ENCODE measurements at places on chromosomes 11 and 22.

- DNase-seq: no peak
Measured at GRCh38 chr11:74769055-74769707, 20.5 kb downstream of the RNF169 start.

GRCh38 chr22:28978158-28978557 lies 83.5 kb downstream of the C22orf31 start:
- no peak for DNase-seq

GRCh38 chr11:117426941-117427340 lies 99.3 kb downstream of the CEP164 start:
- no peak for DNase-seq

DNA sequence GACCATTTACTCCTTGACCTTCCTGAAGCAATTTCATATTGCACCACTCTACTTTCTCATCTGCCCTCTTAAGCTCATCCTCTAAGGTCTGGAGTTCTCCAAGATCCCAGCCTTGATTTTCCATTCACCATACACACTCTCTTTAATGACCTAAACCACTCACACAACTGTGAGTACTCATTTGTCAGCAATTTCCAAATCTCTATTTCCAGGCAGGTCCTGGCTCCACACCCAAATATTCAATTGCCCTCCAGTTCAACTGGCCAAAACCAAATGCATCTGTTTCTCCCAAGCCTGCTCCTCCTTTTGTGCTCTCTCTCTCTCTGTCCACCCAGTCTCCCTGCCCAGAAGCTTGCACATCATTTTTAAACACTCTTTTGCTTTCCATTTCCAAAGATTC lies 39.6 kb downstream of the NEU3 start:
- DNase-seq: no peak

DNA sequence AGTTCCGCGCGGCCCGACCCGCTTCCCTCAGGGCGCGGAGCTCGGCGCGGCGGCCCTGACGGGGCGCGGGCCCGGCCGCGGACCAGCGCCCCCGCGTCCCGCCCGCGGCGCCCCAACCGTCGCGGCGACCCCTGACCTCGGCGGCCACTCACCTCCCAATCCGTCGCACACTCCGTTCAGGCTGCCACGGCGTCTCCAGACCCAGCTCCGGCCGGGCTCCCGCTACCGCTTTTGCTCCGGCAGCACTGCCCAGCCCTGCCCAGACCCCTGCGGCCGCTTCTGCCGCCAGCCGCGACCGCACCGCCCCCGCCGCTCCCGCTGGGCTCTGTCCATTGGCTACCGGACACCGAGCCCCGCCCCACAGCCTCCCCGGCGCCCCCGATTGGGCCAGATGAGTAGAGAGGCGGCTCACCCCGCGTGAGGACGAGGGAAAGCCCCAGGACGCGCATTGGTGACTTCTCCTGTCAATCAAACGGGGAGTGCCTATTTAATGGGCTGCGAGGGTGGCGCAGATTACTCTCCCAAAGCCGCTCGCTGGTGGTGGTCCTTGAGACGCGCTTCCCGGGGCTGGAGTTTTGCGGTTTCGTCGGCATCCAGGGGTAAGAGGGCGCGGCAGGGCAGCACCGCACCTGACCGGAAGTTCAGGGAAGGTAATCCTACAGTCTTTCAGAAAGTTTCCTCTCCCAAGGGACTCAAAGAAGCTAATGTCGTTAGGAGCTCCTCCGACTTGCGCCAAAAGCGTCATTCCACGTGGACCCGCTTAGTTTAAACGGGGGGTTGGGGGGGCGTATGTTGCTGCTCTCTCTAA lies at the start of gene PACSIN2:
PACSIN2 (minus strand) TSS at position 281 of the 808 bp plus-strand sequence. CDS start 103,069 bp downstream, outside the sequence.
- peak; percentile 96 for DNase-seq

- no peak for DNase-seq
Measured at GRCh38 chr11:1659506-1659905, 29.9 kb downstream of the KRTAP5-5 start.

DNA sequence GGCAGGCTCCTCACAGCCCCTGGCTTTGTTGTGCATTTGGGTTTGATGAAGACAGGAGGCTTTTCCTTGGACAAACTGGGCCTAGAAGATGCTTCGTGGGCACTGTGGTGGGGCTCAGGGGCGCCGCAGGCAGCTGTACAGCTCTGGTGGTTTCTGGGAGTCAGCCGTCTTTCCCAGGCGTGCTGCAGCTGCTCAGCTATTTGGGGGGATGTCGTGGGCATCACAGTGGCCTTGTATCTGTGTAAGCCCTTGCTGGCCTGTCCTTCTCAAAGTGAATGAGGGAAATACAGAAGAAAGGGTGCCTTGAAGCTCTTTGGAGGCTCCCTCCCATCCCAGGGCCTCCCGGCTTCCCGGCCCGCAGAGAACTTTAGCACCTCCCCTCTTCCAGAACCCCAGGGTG lies 89.5 kb downstream of the TBC1D22A start:
- DNase-seq: no peak

- no peak for DNase-seq
Measured at GRCh38 chr11:63564056-63564774, 1.0 kb upstream of the PLAAT2 start.

GRCh38 chr11:93903989-93904388 lies 53.6 kb upstream of the VSTM5 start:
- no peak for DNase-seq

- DNase-seq: no peak
Measured at GRCh38 chr11:79939111-79939510, 498.3 kb upstream of the TENM4 start.

DNA sequence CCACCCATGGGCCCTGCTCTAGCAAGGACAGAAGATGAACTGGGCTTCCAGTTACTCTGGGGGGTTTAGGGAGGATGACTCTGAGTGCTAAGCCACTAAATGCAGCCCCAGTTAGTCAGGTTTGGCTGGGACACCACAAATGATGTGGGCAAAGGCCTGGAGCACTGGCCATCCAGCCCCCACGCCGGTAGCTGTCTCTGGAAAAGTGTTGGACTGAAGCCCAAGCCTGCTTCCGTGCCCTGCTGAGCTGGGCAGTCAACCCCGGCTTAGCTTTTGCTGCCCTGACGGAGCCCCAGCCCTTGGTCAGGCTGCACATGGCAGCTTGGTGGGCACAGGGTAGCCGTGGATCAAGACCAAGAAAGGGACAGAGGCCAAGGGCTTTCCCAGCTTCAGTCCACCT lies 5.7 kb upstream of the GSTP1 start:
- DNase-seq: no peak

- no peak for DNase-seq
Measured at GRCh38 chr11:32326522-32326921, 108.8 kb downstream of the WT1 start.

DNA sequence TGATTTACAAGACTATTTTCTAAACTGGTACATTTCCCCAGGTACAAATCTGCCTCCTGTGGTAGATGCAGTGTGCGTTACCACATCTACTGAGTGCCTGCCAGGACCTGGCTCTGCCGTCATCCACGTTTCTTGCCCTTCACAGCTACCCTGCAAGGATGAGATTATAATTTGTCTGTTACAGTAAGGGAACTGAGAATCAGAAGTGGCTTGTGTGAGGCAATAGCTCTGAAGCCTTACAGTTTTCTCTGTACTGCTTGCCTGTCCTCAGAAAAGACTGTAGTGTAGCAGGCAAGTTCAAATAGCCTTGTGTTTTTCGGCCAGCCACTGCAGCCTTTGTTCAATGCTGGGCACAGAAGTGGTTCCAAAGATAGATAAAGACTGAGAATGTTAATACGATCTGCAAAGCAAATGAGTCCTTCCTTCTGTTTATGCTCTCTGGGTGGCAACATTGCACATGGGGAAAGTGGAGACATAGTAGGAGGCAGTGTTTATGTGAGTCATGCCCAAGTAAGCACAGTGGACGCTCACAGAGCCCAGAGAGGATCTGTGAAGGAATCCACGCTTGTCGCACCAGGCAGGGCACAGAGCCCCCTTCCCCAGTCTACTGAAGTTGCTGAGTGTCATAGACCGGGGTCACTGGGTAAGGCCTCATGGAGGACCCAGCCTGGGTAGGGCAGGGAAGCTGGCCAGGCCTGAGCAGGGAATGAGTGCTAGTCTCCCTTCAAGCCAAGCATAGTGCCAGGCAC lies 49.1 kb downstream of the MICAL2 start:
- no peak for DNase-seq

DNA sequence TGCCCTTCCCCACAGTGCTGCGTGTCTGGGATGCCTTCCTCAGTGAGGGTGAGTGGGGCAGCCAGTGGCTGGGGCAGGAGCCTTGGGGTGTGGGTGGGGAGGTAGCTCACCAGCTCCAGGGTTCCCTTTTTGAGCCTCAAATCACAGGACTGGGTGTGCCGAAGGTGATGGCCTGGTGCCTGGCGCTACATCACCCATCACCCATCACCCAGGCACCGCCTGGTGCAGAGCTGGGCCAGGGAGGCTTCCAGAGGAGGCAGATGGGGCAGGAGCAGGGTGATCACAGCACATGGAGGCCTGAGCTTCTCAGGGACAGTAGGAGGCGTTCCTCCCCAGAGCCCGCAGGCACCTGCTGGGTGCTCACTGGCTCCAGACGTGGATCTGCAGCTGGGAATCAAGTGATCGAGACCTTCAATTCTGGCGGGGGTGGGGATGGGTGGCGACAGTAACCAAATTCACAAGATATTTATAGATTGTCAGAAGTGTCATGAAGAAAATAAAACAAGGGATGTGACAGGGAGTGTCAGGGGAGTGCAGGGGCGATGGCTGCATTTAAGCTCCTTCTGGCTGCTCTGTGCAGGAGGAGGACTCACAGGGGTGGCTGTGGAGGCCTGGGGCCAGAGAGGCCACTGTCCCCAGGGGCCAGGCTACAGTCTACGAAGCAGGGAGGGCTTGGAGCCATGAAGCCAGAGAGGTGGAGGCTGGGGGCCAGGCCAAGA lies 3.2 kb downstream of the TBC1D10C start:
- DNase-seq: no peak
